ENCODE measurements at places on chromosomes 16 and 17.
A peak's percentile ranks its signal among the peaks of the same experiment; 100 is the strongest.

DNA sequence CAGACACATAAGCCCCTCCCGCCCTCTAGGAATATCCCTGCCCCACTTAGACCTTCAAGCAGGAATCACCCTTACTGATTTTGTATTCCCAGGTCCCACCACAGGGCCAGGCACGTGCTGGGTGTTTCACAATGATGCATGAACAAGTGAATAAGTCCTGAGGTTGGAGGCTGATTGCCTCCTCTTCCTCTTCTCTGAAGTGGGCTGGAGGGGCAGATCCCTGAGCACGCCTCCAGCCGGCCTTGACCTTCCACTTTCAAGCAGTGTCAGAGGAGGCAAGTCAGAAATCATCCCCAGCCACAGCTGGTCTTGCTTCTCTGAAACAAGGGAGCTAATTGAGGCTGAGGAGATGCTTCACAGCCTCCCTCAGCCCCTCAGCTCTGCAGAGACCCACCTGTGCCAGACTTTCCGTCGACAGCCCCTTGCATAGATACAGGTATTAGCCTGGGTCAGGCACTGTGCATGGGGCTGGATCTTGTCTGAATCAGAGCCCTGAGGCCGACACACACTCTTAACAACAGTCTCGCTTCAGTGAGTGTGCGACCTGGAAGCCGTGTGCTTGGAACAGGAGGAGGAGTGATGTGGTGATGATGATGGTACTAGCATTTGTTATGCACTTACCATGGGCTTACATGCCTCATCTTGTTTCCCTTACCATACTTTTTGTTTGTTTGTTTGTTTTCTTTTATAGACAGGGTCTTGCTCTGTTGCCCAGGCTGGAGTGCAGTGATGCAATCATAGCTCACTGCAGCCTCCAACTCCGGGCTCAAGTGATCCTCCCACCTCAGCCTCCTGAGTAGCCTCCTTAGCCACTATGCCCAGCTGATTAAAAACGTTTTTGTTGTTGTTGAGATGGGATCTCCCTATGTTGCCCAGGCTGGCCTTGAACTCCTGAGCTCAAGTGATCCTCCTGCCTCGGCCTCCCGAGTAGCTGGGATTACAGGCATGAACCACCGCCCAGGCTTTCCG lies 15.0 kb downstream of the MRM1 start:
- no peak overlapping the region for H3K4me3 ChIP-seq
- no peaks in the 10 kb centered on the region for H3K4me1 ChIP-seq
- DNase-seq, result no peak
- peaks cover under 1% of the 10 kb centered on the region for H3K36me3 ChIP-seq
- H3K27ac ChIP-seq, result no peak overlapping the region
- no peaks in the 10 kb centered on the region for H3K27me3 ChIP-seq

DNA sequence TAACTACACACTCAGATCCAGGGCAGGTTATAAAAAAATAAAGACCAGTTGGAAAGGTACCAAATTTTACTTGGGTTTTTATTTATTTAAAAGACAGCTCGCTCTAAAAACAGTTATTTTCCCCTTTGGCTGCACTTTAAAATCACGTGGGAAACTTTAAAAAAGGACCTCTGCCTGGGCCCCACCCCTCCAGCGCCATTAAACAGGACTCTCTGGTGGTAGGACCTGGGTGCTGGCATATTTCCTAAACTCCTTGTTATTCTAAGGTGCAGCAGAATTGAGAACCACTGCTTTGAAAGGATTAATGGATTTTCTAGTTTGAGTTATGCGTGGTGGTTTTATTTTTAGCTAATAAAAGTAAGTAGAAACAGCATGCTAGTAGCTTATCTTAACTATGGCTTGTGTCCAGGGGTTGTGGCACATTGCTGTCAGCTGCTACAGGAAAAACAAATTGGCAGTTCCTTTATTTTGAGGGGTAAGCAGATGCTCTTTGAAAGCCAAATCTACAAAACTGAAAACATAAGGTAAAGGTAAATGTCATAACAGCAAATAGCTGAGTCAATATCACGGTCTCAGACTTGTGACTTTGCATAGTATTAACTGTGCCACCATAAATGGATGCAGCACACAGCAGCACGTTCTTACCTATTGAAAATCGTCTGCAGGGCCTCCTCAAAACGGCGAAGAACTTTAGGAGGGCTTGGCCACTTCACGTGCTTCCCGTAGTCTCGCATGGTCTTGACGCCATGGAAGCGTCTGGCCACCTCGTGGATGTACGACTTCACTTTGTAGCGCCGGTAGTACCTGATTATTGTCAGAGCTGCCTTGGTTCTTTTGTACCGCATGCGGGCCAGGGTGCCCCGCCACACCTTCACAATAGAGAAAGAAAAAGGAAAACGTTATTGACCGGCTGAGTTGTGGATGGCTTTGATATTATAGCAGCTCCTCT lies 172.0 kb downstream of the CDK5R1 start:
- no peak for DNase-seq
- peaks cover 10% of the 10 kb centered on the region for H3K36me3 ChIP-seq
- no peak overlapping the region for H3K4me3 ChIP-seq
- no peaks in the 10 kb centered on the region for H3K4me1 ChIP-seq
- no peaks in the 10 kb centered on the region for H3K27me3 ChIP-seq

- no peak overlapping the region for H3K4me3 ChIP-seq
- peaks cover 15% of the 10 kb centered on the region for H3K4me1 ChIP-seq
- peaks cover 13% of the 10 kb centered on the region for H3K36me3 ChIP-seq
Observed at GRCh38 chr16:50552476-50553101, 4.4 kb downstream of the NKD1 start.

GRCh38 chr16:8512941-8513624 lies 77.2 kb downstream of the TMEM114 start:
- H3K4me3 ChIP-seq, result no peak overlapping the region
- no peaks in the 10 kb centered on the region for H3K36me3 ChIP-seq
- DNase-seq, result no peak
- no peaks in the 10 kb centered on the region for H3K27me3 ChIP-seq
- no peaks in the 10 kb centered on the region for H3K4me1 ChIP-seq

DNA sequence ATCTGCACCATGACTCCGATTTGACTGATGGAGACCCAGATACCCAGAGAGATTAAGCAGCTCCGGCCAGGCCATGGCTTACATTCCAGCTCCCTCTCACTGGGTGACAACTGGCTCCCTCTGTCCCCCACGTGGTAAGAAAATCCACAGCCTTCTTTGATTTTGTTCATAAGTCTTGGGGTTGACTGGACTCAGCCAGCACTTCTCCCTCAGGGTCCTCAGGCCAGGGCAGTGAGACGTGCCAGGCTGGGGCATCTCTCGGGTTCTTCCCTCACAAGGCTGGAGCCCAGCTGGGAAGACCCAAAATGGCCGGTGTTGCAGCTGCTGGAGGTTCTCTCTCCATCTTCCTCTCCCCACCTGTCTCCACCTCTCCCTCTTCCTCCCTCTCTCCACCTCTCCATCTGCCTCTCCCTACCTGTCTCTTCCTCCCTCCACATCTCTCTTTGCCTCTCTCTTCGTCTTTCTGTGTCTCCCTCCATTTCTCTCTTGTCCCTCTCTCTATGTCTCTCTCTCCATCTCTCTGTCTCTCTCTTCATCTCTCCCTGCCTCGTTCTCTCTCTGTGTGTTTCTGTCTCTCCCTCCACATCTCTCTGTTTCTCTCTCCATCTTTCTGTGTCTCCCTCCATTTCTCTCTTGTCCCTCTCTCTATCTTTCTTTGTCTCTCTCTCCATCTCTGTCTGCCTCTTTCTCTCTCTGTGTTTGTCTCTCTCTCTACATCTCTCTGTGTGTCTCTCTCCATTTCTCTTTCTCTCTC lies 105.3 kb downstream of the FOXL1 start:
- DNase-seq, result no peak
- no peaks in the 10 kb centered on the region for H3K36me3 ChIP-seq
- no peak overlapping the region for H3K4me3 ChIP-seq

GRCh38 chr17:82596296-82596695 lies 51.9 kb downstream of the WDR45B start:
- peak overlapping the region; percentile 38 for H3K27ac ChIP-seq
- no peak for DNase-seq
- no peaks in the 10 kb centered on the region for H3K27me3 ChIP-seq
- peaks cover 39% of the 10 kb centered on the region for H3K4me1 ChIP-seq
- H3K36me3 ChIP-seq, result peaks cover 87% of the 10 kb centered on the region

GRCh38 chr17:17229416-17230384 lies 7.3 kb downstream of the FLCN start:
- no peak overlapping the region for H3K4me3 ChIP-seq
- H3K27me3 ChIP-seq, result no peaks in the 10 kb centered on the region
- H3K36me3 ChIP-seq, result peaks cover 77% of the 10 kb centered on the region
- DNase-seq, result no peak

DNA sequence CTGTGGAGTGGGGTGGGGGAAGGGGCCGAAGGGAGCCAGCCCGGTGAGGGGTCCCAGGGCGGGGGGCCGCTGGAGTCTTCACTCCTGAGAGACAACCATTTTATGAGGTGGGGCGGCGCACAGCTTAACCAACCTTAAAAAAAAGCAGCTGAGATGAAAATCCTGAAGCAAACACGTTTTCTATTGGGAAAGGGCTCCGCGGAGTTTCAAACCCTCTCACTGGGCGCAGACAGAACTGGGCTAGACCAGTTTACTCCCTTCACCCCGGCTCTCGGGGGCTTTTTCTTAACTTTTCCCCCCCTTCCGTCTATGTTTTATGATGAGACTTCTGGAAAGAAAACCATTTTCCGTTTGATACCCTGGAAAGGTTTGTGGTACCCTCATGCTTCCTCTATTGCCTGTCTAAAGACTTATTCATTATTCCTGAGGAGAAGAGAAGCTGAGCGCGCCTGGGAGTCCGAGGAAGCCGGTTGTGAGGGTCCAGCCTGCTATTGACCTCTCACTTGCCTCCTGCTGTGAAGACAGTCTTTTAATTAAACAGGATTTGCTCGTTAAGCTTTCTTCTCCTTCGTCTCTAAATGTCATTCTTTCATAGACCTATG lies 482 bp upstream of the SSH2 start:
- H3K27ac ChIP-seq, result no peak overlapping the region
- no peaks in the 10 kb centered on the region for H3K27me3 ChIP-seq
- H3K4me3 ChIP-seq, result no peak overlapping the region
- peaks cover 27% of the 10 kb centered on the region for H3K4me1 ChIP-seq
- DNase-seq, result no peak
- H3K36me3 ChIP-seq, result peaks cover 17% of the 10 kb centered on the region

GRCh38 chr17:10415161-10415560 lies 6.6 kb downstream of the MYH8 start:
- H3K27ac ChIP-seq, result no peak overlapping the region
- no peak for DNase-seq
- no peak overlapping the region for H3K4me3 ChIP-seq
- no peaks in the 10 kb centered on the region for H3K4me1 ChIP-seq
- peaks cover 10% of the 10 kb centered on the region for H3K27me3 ChIP-seq
- H3K36me3 ChIP-seq, result no peaks in the 10 kb centered on the region

- no peak overlapping the region for H3K4me3 ChIP-seq
- H3K4me1 ChIP-seq, result peaks cover 5% of the 10 kb centered on the region
- DNase-seq, result no peak
- no peak overlapping the region for H3K27ac ChIP-seq
- no peaks in the 10 kb centered on the region for H3K36me3 ChIP-seq
Observed at GRCh38 chr17:63221939-63222338, 224.2 kb downstream of the CYB561 start.

GRCh38 chr17:50432125-50432762 lies 6.2 kb downstream of the ACSF2 start:
- H3K36me3 ChIP-seq, result peaks cover 1% of the 10 kb centered on the region
- no peak overlapping the region for H3K4me3 ChIP-seq
- no peak overlapping the region for H3K27ac ChIP-seq
- H3K27me3 ChIP-seq, result no peaks in the 10 kb centered on the region
- H3K4me1 ChIP-seq, result peaks cover 8% of the 10 kb centered on the region
- DNase-seq, result no peak

Measured in activated T-cell treated with anti-CD3 and anti-CD28 coated beads, Interleukin-2, amount 50 U/mL, for 24 hours (primary cell).